ENCODE measurements at places on chromosomes 7 and 10.
A peak's percentile ranks its signal among the peaks of the same experiment; 100 is the strongest.

DNA sequence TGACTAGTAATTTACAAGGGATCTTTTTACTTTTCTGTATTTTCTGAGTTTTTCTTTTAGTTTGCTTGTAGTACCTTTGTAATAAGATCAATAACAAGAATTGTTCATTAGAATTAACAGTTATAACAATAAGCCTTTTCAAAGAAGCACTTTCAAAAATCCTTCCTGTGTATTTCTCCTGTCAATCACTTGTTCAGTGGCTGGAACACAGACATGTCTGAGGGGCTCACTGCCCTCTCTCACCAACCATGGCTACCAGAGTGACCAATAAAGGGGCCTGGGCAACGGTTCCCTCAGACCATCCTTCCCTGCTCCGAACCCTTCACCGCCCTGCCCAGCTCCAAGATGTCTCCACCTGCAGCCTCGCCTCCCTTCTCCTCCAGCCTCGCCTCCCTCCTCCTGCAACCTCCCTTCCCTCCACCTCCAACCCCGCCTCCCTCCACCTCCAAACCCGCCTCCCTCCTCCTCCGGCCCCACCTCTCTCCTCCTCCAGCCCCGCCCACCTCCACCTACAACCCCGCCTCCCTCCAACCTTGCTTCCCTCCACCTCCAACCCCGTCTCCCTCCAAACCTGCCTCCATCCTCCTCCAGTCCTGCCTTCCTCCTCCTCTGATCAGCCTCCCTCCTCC, 353.4 kb downstream of the TNS3 start:
- peak; percentile 32 for DNase-seq

DNA sequence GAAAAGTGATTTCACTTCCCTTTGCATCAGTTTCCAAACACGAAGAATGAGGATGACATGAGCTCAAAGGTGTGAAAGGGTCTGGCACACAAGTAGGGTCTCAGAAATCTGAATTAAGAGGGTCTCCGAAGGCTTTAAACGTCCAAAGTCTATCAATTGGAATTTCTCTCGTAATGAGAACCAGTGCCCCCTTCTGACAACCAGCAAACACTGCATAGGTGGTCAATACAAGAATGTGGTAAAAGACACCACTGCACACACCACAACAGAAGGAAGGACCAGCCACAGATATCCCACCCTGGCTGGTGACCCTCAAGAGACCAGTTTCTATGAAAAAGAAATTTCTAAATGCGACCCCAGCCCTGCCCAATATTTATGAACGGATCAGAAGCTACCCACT, 78.1 kb downstream of the CALN1 start:
- peak; percentile 51 for DNase-seq

- no peak for DNase-seq
Observed at GRCh38 chr7:85462671-85463070, 275.8 kb upstream of the SEMA3D start.

GRCh38 chr7:20602306-20602705, 13.2 kb upstream of the ABCB5 start:
- DNase-seq: no peak

- DNase-seq: no peak
Observed at GRCh38 chr7:102254521-102254920, 32.1 kb upstream of the SH2B2 start.

DNA sequence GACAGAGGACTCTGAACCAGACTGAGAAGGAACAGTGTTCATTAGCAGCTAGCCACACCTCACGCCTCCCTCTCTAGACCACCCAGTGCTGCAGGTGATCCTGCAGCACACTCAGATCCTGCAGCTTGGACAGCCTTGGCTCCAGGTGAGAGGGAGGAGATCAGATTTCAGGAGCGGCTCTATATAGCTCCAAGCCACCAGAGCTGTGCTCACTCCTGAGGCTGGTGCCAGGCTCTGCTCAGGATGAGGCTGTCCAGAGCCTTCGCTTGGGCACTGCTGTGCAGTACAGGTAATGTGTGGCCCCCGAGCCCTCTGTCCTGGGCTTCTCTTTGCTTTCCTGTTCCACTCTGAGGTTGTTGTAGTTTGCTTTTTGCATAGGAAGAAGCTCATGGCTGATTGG, 42.4 kb downstream of the C10orf120 start:
- no peak for DNase-seq

GRCh38 chr10:103277713-103278536, 987 bp downstream of the INA start:
- DNase-seq: no peak

DNA sequence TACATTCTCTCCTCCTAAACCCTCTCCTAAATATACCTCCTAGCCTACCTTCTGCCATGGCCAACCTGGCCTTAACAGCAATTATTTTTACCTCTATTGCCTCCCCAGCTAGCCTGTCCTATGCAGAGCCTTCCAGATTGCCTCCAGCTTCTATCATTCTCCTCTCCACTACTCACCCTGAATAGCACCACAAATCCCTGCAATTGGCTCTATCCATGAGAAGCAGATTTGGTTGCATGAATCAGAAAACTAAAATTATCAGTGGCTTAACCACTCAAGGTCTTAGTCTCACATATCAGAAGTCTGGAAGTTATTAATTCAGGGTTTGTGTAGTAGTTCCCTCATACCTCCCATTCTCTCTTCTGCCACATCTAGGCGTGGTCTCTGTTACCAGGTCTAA, 120.3 kb upstream of the CACUL1 start:
- no peak for DNase-seq

DNA sequence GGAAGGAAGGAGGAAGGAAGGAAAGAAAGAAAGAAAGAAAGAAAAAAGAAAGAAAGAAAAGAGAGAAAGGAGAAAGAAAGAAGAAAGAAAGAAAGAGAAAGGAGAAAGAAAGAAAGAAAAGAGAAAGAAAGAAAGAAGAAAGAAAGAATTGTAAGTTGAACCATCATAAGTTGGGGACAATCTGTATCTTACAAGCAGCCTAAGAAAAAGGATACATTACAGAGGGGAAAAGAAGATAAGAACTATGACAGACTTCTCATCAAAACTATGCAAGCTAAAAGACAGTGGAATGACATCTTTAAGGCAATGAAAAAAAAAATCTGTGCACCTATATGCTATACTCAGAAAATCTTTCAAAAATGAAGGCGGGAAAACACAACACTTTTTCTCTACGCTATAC, 50.3 kb upstream of the SP4 start:
- DNase-seq: peak; percentile 33

DNA sequence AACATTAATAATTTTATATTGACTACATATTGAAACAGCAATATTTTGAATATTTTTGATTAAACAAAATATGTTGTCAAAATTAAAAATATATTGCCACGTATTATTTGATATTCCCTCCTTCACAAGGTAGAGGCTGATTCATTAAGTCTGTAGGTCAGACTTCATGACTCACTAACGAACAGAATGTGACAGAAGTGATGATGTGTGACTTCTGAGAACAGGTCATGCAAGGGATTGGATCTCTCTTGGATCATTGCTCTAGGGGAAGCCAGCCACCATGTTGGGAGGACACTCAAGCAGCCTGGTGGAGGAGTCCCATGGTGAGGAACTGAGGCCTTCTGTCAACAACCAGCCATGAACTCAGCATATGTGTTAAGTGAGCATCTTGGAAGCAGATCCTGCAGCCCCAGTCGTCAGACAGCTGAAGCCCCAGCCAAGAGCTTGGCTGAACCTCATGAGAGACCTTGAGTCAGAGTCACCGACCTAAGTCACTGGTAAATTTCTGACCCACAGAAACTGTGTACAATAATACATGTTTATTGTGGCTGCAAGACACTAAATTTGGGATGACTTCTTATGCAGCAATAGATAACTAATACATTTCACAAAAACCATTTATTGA, 66.6 kb downstream of the HTR5A start:
- DNase-seq: no peak

DNA sequence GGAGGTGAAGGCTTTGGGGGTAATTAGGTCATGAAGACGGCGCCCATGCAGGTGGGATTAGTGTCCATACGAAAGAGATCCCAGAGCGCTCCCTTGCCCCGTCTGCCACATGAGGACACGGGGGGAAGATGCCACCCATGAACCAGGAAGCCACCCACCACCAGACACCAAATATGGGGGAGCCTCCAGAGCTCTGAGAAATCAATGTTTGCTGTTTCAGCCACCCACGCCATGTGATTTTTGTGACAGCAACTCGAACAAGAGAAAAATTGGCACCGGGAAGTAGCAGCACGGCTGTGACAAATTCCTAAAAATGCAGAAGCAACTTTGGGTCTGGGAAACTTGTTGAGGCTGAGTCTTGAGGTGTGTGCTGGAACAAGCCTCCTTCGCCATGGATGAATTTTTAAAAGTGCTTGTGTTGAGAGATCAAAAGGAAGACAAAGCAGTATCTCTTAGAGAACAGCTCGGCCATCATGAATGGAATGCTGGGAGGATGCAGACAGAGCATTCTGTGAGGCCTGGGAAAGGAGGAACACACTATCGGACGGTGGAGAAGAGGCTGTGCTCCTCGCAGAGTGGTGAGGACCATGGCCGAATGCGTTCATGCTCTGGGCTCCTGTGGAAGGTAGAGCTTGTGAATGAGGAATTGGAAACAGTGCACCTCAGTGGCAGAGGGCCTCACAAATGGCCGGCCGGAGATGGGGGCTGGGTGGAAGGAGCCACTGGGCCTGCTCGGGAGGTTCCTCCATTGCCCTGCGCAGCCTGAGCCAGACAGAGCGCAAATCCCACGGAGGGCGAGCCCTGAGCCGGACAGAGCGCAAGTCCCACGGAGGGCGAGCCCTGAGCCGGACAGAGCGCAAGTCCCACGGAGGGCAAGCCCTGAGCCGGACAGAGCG, 277.5 kb downstream of the PTPRN2 start:
- DNase-seq: no peak

DNA sequence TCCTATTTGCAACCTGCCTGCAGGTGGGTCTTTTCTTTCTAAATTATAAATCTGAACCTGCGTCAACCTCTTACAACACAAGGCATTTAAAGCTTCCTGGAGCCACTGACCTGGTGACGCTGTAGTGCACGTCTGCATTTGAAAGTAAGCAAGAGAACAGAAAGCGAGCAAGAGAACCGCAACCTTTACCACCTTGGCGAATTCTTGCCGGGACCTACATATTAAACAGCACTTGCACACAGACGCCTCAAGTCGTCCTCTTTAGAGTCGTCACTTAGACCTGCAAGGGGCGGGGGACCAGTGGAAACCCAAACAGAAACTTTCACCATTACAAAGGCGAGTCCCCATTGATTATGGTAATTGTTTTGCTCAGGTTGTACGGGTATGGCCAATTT, 9.5 kb downstream of the GLI3 start:
- no peak for DNase-seq

DNA sequence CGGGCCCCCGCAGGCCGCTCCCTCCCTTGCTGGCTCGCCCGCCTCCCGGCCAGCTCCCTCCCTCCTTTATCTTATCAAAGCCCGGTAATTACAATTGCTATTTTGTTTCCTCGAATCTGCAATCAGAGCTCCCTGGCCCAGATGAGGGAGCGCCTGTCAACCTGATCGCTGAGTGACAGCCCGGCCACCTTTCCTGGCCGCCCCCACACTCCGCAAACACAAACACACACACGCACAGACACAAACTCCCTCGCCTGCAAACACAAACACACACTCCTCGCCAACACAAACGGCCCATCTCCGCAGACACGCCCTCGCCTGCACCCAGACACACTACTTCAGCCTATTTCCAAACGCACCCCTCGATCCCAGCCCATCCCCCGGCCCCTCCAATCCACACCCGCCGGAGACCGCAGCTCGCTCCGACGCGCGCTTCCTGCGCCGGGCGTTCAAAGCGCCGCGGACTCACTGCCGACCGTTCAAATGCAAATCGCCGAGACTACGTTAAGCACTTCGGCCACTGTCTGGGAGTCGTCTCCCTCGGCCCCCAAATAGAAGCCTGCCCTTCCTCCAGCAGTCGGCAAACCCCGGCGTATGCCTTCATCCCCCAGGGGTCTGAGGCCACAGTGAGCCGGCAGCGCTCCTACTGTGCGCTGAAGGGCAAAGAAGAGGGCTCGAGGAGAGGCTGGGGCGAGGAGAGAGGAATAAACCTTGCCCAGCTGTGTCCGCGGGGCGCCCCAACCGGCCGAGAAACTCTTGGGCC, 3.0 kb upstream of the FGF8 start:
- DNase-seq: peak; percentile 65

DNA sequence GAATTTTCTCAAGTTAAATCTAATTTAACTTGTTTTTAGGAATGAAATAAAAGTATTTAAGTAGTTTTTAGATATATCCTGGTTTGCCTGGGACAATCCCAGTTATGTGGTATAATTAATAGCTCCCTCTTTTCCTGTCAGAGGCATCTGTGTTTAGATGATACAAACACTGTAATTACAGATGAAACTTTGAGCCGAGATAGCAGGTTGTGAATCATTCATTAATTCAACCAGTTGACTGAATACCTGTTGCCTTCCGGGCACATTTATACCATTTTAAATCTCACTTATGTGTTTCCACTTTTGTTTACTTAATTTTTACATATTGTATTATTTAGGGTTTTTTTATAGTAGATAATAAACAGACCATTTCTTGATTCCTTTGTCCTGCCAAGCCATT, 82.1 kb upstream of the GATA3 start:
- DNase-seq: no peak

GRCh38 chr7:4164556-4164955, 517.5 kb upstream of the FOXK1 start:
- DNase-seq: no peak

GRCh38 chr10:480928-481552, 208.4 kb downstream of the DIP2C start:
- DNase-seq: peak; percentile 35
